Thymus (tissue), 14 donors: ENCODE measurements at places on chromosomes 6 and 20. TPM values are rescaled to one million over a fixed set of nuclear protein-coding genes. Genes with fewer than 3 reads are reported as not detected.

DNA sequence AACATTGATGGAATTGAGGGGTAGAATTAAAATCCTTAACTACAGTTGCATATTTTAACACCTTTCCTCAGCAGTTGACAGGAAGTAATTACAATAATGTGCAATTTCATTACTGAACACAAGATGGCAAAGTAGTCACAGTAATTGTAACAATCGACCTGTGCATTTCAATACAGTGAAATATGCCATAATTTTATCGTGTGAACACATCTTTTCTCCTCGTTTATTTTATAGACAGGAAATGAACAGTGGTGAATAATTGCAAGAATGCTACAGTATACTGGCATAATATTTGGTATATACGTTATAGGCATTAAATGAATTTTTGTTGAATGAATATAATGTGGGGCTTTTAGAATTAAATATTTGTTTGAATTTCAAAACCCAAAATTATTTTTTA, 25.0 kb downstream of the CYB5R4 start:
- H3K4me3 ChIP-seq = no peak overlapping the region
- no peaks in the 10 kb centered on the region for H3K27me3 ChIP-seq
- DNase-seq = no peak
- H3K27ac ChIP-seq = no peak overlapping the region

DNA sequence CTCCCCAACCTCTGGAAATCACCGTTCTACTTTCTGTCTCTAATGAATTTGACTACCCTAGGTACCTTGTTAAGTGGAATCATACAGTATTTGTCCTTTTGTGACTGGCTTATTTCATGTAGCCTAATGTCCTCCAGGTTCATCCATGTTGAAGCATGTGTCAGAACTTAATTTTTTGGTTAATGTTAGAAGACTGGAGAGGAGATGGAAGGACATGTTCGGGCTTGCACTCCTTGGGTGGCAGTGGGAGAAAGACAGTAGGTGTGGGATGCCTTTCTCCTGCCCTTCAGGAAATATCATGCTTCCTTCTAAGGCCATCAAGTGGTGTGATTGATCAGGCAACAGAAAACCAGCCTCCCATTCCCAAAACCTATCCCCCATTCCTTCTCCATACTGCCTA, 61.1 kb upstream of the RNF144B start:
- no peak overlapping the region for H3K27ac ChIP-seq
- DNase-seq = no peak
- no peaks in the 10 kb centered on the region for H3K36me3 ChIP-seq

GRCh38 chr6:22146678-22146930, 150.2 kb downstream of the PRL start:
- H3K36me3 ChIP-seq = peaks cover 5% of the 10 kb centered on the region
- no peaks in the 10 kb centered on the region for H3K27me3 ChIP-seq
- peak overlapping the region; percentile 98 for H3K27ac ChIP-seq
- peaks cover 79% of the 10 kb centered on the region for H3K4me1 ChIP-seq
- peak overlapping the region; percentile 67 for H3K4me3 ChIP-seq
- DNase-seq = no peak

- no peak overlapping the region for H3K27ac ChIP-seq
- DNase-seq = no peak
- H3K4me3 ChIP-seq = no peak overlapping the region
- no peaks in the 10 kb centered on the region for H3K4me1 ChIP-seq
- no peaks in the 10 kb centered on the region for H3K27me3 ChIP-seq
Observed at GRCh38 chr20:49880177-49880576, 35.2 kb downstream of the SPATA2 start.

DNA sequence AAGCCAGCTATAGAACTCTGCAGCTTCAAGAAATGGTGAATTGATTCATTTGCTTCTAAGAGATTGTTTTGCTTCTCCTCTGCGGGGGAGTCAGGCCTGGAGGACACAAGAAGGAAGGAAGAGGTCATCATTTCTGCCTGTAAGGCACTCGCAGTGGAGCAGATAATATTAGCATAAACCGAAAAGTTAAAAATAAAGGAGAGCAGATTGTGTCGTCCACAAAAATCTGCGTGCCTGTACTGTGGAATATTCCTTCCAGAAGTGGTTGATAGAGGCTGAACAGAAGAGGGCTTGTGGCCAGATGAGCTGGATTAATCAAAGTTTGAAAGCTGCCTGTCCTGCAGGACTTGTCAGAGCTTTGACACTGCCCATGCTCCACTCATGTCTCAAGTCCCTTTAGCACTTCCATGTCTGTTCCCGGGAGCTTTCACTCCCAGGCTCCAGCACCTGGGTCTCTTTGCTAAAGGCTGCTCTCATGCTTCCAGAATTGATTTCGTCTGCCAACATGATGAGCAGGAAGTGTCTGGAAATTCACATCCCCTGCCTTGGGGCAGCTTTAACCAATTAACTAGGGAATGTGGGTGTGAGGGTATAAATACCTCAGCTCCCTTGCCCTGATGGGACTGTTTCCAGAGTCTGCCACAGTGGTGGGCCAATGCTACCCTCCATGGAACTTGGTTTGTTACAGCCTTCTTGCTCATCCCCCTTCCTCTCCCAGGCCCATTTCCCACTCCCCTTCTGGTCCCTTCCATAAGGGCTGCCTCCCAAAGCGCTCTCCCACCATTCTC, 65.1 kb upstream of the STX16 start:
- no peak overlapping the region for H3K4me3 ChIP-seq
- H3K27ac ChIP-seq = no peak overlapping the region
- H3K36me3 ChIP-seq = no peaks in the 10 kb centered on the region
- no peaks in the 10 kb centered on the region for H3K27me3 ChIP-seq
- no peak for DNase-seq

SLC2A10 gene
- 2.0 TPM for total RNA-seq

PBOV1 gene
- total RNA-seq = not detected

TFAP2C gene
- total RNA-seq = 0.42 TPM
